ENCODE measurements at places on chromosomes 6 and 20. TPM values are rescaled to one million over a fixed set of nuclear protein-coding genes. Genes with fewer than 3 reads are reported as not detected.

Gene NRSN1
- not detected for total RNA-seq

Gene SAMD10
- total RNA-seq: 19.0 TPM

Gene UBE2V1
- total RNA-seq: 174 TPM

Gene MARCKS
- 0.11 TPM for total RNA-seq

Gene HDDC2
- total RNA-seq: 113 TPM

Gene TMEM170B
- total RNA-seq: 2.9 TPM

Gene MAP7
- 1.1 TPM for total RNA-seq

Gene SYCP2
- total RNA-seq: 3.9 TPM

Gene ASXL1
- total RNA-seq: 122 TPM

Gene RCAN2
- 0.36 TPM for total RNA-seq

Gene BPI
- not detected for total RNA-seq

Gene IMPG1
- total RNA-seq: not detected

Gene CALHM5
- total RNA-seq: not detected

Gene MMS22L
- total RNA-seq: 40.0 TPM

Gene RIMS1
- total RNA-seq: not detected

Measured in activated CD8-positive, alpha-beta memory T cell treated with anti-CD3 and anti-CD28 coated beads for 36 hours (primary cell).